ENCODE measurements at places on chromosomes 4 and X. TPM values are rescaled to one million over a fixed set of nuclear protein-coding genes. Genes with fewer than 3 reads are reported as not detected.

ZXDA gene
- 3.0 TPM for total RNA-seq

SPON2 gene
- 3.1 TPM for total RNA-seq

TCEAL3 gene
- 8.0 TPM for total RNA-seq

MED28 gene
- total RNA-seq, result 28.5 TPM

KCNE5 gene
- total RNA-seq, result not detected

NDNF gene
- 0.28 TPM for total RNA-seq

PDE5A gene
- 18.7 TPM for total RNA-seq

SH2D1A gene
- not detected for total RNA-seq

PWWP3B gene
- total RNA-seq, result 13.6 TPM

AFP gene
- total RNA-seq, result not detected

LNX1 gene
- 13.1 TPM for total RNA-seq

GABRQ gene
- not detected for total RNA-seq

PPP2R2C gene
- total RNA-seq, result 0.05 TPM

PPEF2 gene
- not detected for total RNA-seq

HELT gene
- not detected for total RNA-seq

SCML2 gene
- total RNA-seq, result 0.89 TPM

MAP7D2 gene
- 0.09 TPM for total RNA-seq

SMPX gene
- total RNA-seq, result not detected

MAGEE2 gene
- not detected for total RNA-seq

KCND1 gene
- total RNA-seq, result 1.7 TPM

KIT gene
- 0.97 TPM for total RNA-seq

XAGE1B gene
- total RNA-seq, result 0.38 TPM

TLR8 gene
- total RNA-seq, result 0.06 TPM

GABRG1 gene
- not detected for total RNA-seq

ATP5ME gene
- 110 TPM for total RNA-seq

HERC5 gene
- 4.9 TPM for total RNA-seq

TCEAL6 gene
- total RNA-seq, result not detected

ANOS1 gene
- total RNA-seq, result 0.12 TPM

CTAG1B gene
- not detected for total RNA-seq

BMPR1B gene
- 3.7 TPM for total RNA-seq

ALG13 gene
- 15.6 TPM for total RNA-seq

ITIH6 gene
- not detected for total RNA-seq

FAM9B gene
- not detected for total RNA-seq

GDPD2 gene
- total RNA-seq, result not detected

CRMP1 gene
- total RNA-seq, result 3.5 TPM

ASB9 gene
- total RNA-seq, result 2.4 TPM

SOD3 gene
- 34.9 TPM for total RNA-seq

SSX3 gene
- not detected for total RNA-seq

WFS1 gene
- total RNA-seq, result 17.2 TPM

MAD2L1 gene
- 0.79 TPM for total RNA-seq

WNK3 gene
- total RNA-seq, result 1.0 TPM

RAB33A gene
- total RNA-seq, result 0.17 TPM
